Naive thymus-derived CD8-positive, alpha-beta T cell (primary cell): ENCODE measurements at places on chromosomes 7 and 10.

GRCh38 chr10:127242914-127243313 is 46.5 kb upstream of the INSYN2A start:
- no peak for DNase-seq

- peak; percentile 4 for DNase-seq
Observed at GRCh38 chr7:73521636-73522104, 423 bp downstream of the BAZ1B start.

DNA sequence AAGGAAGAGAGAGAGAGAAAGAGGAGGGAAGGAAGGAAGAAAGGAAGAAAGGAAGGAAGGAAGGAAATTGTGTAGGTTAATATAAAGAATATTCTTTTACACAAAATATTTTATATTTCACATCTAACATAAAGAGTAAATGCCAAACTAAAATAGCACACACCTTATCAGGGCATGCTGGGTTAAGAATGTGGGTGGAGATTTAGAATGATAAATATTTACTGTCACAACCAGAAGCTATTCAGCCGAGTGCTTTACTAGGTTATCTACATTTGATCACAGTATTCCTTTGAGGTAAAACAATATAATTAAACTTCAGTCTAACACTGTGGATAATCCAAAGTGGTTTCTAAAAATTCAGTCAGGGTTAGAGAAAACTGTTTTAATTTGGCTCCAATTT is 103.3 kb downstream of the SEMA3A start:
- no peak for DNase-seq

DNA sequence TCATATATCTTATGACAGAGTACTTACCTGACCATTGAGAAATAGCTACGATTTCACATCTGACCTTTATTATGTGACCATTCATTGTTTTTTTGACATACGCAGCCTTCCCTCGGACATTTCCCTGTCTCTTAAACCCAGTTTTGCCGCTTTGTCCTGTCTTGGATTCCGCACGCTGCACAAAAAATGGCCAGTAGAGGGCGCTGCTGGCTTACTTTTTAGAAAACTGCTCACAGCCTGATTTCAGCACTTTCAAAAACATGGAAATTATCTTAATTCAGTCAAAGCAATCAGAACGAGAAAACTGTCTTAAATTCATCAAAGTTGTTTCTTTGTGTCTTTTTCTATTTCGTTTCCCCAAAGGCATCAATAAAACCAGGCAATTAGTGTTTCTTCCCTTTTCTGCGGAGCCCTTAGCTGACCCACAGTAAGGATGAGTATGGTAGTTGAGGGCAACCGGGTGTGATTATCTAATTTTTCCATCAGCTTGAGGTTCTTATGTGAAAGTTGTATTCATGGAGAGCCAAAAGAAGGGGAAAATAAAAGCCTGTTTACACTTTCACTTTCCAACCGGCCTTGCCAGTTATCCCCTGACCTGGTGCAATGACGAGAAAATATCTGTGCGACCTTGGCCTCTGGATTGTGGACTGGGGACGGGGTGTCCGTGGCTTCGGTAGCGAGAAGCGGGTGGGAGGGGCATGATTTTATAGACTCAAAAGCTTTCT is 144.4 kb downstream of the DYNC1I1 start:
- peak; percentile 66 for DNase-seq

DNA sequence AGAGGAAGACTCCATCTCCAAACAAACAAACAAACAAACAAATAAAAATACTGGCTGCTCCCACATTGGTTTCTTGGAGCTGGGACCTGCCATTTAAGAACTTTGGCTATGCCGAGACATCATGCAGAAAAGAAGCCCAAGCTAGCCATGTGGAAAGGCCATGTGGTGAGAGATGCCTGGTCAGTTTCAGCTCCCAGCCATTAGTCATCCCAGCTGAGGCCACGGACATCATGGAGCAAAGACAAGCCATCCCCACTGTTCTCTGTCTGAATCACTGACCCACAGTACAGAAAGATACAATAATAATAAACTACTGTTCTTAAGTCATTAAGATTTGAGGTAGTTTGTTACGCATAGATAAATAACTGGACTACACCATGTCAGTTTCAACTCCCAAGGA is 70.0 kb upstream of the PCBD1 start:
- no peak for DNase-seq
